Activated CD8-positive, alpha-beta memory T cell treated with anti-CD3 and anti-CD28 coated beads for 1 hour (primary cell): ENCODE measurements at places on chromosomes 7 and 10.

- no peak for DNase-seq
Observed at GRCh38 chr10:29709484-29710002, 74.8 kb upstream of the SVIL start.

DNA sequence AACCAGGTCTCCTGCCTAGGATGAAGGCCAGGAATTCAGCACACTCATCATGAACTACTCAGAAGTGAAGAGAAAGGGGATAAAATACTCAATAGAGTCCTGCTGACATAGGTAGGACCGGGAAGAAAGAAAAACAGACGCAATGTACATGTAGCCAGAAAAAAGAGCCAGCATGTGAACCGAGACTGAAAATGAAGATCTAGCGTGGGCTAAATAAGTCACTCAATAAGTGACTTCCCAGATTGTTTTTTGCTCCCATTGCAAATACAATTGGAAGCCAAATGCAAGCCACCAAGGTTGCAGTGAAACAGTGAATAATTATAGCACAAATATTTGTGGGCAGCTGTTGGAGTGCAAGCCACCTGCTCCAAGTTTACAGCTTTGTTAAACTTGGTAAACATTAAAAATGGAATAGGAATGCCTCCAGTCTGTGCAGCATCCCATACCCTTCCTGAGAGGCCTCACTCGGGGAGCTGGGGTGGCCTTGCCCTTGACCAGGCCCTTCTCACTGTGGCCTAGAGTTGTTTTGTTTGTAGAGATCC is 34.7 kb upstream of the HPS1 start:
- no peak for DNase-seq

DNA sequence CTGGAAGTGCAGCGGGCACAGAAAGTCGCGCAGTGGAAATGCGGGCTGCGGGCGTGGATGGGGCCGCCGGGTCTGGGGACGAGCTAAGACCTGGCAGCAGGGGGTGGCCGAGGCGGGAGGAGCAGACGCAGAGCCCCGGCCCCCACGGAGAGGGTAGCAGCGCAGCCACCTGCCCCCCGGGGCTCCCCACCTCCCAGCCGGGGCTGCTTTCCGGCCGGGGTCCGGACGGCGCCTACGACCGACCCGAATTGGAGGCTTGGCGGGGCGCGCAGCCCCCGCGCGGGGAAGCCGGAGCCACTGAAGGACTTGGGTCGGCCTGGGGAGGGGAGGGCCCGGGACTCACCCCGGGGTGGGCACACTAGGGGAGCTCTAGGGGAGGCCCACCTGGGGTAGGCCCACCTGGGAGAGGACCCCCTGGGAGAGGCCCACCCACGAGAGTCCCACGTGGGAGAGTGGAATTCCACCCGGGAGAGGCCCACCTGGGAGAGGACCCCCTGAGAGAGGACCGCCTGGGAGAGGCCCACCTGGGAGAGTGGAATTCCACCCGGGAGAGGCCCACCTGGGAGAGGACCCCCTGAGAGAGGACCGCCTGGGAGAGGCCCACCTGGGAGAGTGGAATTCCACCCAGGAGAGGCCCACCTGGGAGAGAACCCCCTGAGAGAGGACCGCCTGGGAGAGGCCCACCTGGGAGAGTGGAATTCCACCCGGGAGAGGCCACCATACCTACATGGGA is 854 bp upstream of the CFAP46 start:
- no peak for DNase-seq

DNA sequence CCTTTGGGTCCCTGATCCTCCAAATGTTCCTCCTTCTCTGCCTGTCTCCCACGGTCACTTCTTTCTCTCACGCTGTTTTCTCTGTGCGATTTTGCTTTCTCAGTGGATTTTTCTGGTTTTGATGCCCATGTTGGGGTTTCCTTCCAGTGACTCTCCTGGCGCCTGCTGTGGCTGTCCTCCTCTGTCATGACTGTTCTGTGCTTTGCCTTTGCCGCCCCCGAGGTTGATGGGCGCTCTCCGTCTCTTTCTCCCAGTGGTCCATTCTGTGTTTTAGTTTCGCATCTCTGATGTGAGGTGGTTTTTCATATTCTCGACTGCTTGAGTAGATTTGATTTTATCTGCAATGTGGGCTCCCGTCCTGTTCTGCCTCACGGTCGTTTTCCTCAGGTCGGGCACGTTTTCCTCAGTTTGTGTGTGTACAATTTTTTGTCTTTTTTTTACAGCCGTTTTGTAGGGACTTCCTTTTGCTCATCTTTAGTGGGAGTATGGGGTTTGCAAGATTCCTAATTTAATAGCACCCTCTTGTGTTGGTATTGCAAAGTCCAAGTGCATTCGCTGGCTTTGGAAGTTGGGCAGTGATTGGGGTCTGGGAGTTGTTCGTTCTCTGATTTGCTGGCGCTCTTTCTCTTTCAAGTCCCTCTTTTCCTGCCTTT is 100.0 kb downstream of the INPP5A start:
- no peak for DNase-seq

- no peak for DNase-seq
Observed at GRCh38 chr10:128416231-128416630, 290.0 kb upstream of the MKI67 start.

DNA sequence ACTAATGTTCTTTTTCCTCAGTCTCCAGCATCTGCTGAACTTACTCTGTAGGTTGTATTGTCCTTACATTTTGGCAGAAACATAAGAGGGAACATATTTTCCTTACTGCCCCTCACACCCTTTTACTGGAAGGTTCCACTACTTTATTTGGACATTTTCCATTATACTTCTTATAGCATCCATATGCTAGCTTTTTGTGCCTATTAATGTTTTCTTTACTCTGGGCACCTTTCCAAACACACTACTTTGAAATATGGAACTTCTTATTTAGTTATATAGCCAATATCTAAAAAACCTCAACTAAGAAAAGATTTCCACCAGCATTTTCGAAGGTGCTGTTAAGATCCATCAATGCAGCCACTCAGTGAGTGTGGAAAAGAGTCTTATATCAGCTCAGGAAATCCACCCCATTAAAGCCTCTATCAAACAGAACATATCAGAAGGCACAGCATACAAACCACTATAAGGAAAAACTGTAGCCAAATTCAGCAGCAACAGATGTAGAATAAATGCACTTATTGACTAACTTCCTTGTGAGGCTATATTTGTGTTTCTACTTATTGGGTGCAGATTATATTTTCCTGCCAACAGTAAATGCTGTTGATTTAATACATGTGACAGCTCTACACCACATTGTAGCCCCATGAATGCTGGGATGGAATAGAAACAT is 272.5 kb upstream of the SEMA3E start:
- no peak for DNase-seq

DNA sequence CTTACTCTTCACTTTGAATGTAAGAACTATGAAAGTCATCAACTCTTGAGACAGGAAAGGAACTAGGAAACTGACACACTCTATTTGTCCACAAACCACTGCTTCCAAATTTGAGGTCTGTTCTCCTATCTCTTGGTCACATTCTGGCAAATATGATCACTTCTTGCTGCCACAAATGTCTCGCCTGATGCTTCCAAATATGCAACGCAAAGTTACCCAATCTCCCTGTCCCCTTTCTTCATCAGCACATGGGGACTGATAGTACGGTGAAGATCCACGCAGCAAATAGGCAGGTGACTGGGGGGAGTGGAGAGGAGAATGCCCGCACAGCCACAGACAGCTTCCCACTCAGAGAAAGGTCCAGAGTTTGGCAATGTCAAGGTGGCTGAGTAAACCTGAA is 92.6 kb upstream of the TCF7L2 start:
- no peak for DNase-seq

GRCh38 chr10:126373972-126374371 is 14.3 kb downstream of the ADAM12 start:
- DNase-seq = no peak

- no peak for DNase-seq
Observed at GRCh38 chr7:55140941-55141278, 122.1 kb downstream of the EGFR start.

DNA sequence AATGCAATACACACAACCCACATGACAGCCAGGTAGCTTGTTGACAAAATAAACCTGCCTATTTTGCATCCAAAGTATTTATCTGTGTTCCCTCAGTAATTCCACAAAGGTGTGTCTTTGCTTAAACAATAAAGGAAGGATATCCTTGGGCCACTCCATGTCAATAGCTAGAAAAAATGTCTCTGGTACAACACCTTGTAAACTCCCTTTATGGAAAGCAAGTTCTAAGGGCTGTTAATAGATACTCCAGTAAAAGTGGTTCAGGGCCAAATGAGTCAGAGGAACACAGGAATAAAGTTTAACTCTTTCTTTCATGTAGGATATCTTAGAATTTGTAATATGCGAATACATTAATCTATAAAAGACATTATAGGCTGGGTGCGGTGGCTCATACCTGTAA is 96.9 kb upstream of the LRRTM3 start:
- no peak for DNase-seq

DNA sequence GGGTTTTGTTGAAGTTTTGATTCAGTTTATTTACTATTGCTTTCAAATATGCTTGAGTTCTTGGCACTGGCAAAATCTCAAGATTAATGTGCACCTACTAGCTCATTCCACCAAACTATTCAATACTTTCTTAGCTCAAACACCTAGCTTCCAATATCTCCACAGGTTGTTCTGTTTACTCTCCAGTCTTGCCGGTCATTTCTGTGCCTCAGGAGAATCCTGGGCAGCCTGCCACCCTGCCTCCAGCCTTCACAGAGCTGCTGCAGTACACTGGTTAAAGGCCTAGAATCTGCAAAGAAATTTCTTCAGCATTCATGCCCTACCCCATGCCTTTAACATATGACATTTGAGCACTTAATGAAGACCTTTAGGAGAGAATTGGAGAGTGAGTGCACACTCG is 4.0 kb upstream of the TMEM106B start:
- no peak for DNase-seq

DNA sequence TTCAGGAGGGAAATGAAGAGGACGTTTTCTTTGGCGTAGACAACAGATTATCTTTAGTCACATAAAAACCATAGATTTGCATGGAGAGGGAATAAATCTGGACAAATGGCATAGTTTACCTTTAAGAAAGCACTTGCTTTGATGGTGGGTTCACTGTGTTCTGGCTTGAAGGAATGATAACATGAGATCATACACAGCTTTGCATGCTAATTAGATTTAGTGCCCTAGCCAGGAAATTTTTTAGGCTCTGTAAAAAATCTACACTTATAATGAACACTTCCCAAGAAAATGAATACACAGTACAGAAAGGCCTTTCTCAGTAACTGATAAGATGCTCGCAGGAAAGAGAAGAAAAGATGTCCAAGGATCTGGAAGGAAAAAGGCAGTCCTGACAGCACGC is 218.2 kb upstream of the AOAH start:
- no peak for DNase-seq

DNA sequence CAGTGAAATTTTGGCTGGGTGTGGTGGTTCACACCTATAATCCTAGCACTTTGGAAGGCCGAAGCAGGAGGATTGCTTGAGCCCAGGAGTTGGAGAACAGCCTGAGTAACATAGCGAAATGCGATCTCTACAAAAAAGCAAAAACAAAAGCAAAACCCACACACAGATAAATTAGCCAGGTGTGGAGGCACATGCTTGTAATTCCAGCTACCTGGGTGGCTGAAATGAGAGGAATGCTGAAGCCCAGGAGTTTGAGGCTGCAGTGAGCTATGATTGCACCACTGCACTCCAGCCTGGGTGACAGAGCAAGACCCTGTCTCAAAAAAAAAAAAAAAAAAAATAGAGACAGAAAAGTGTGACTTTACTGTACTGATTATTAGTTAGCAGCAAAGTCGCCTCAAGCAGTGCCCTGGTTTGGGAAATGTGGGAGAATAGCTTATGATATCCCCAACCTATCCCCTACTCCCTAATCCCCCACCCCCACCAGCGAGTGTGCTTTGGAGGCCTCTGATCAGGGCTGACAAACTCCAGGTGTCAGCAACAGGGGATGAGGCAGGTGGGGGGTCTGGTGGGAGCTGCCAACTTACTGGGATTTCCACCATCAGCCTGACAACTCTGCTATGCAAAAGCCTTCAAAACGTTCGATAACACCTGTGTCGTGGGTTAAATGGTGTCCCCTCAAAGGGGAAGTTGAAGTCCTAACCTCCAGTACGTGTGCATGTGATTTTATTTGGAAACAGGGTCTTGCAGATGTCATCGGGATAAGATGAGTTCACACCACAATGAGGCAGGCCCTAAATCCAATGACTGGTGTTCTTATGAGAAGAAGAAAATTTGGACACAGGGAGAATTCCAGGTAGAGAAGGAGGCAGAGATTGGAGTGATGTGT is 124.7 kb upstream of the SDK1 start:
- DNase-seq = no peak

DNA sequence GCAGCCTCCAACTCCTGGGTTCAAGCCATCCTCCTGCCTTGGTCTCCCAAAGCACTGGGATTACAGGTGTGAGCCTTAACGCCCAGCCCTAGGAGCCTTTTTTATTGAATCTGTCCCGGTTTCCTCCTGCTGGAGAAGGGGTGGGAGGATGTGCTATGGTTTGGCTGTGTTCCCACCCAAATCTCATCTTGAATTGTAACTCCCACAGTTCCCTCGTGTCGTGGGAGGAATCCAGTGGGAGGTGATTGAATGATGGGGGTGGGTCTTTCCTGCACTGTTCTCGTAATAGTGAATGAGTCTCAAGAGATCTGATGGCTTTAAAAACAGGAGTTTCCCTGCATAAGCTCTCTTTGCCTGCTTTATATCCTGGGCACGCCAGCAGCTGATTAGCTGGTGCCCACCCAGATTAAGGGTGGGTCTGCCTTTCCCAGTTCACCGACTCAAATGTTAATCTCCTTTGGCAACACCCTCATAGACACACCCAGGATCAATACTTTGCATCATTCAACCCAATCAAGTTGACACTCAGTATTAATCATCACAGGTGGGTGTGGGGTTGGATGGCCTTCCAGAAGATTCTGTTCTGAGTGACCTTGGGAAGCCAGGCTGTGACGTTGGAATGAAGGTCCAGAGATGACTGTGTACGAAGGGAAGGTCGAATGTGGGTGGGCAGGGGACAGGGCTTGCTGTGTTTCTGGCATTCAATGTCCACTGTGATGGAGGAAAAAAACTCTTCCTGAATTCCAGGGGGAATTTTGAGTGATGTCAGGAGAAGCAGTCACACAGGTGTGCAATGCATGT is 33.8 kb upstream of the CUX1 start:
- no peak for DNase-seq

- no peak for DNase-seq
Observed at GRCh38 chr10:101489355-101489754, 98.7 kb downstream of the POLL start.

DNA sequence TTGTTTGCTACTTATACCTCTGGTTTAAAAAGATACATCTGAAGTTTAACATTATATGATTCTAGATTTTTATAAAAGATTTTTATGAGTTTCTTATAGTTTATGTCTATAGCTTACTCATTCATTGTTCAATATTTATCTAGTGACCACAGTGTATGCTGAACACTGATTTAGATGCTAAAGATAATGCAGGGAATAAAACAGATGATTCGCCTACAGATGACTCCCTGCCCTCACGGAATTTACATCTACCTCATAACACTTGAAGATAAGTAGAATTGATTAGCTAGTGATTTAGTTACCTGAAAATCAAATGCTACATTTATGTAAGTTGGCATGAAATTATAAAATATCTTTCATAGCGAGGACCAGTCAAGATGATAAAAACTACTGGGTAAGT is 105.8 kb downstream of the HIPK2 start:
- DNase-seq = no peak
